RCC 7860 (cell line): ENCODE measurements at places on chromosomes 13 and 19.

DNA sequence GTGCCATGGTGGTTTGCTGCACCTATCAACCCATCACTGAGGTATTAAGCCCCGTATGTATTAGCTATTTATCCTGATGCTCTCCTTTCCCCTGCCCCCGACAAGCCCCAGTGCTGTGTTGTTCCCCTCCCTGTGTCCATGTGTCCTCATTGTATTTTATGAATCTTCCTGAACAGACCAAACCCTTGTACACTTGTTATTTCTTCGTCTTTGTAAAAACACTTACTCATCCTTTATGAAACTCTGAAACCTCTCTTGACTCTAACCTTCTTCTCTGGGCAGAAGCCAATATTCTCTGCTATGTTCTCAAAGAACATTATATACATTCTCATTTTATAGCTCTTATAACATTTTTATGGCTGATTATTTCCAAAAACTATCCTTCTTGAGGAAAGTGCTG is 746.9 kb downstream of the EFNB2 start:
- DNase-seq, result no peak

- no peak for DNase-seq
Observed at GRCh38 chr19:46369817-46370216, 22.9 kb downstream of the PPP5C start.

GRCh38 chr13:111324736-111325135 is 4.3 kb downstream of the TEX29 start:
- no peak for DNase-seq

GRCh38 chr13:63605403-63605802 is 2189.8 kb upstream of the PCDH20 start:
- no peak for DNase-seq

- DNase-seq, result peak; percentile 41
Observed at GRCh38 chr13:51645154-51645650, 60.9 kb downstream of the WDFY2 start.

DNA sequence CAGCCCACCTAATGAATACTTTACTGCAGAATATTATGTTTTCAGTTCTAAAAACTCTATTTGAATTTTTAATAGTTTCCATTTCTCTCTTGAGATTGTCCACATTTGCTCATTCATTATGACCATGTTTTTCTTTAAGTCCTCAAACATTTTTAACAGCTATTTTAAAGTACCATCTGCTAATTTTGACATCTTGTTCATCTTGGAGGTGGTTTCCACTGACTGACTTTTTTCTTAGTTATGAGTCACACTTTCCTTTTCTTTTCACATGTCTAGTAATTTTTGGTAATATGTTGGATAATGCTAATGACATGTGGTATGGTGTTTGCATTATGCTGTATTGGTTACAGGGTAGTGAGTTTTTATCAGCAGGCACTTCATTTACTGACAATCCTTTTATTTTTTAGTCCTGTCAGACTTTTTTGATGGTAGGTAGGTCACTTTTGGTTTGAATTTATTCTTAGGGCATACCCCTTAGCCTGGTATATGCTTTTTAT is 15.4 kb upstream of the ESD start:
- no peak for DNase-seq

GRCh38 chr19:16193466-16193865 is 4.2 kb upstream of the AP1M1 start:
- no peak for DNase-seq

DNA sequence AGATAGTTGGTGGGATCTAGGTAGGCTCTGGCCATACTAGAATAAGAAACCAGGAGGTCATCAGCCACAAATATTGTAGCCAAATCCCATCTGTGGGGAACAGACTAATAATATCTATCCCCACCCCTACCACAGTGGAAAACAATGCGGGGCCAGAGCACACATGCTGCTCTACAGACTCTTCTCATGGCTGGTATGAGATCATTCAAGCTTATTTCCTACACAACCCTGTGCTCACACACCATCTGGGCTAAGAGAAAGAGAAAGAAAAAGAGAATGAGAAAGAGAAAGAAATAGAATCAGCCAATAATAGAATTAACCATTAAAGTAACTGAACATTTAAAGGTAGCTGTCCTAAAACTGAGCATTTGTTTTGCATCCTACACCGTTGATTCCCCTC is 1268.4 kb upstream of the SPRY2 start:
- DNase-seq, result no peak

DNA sequence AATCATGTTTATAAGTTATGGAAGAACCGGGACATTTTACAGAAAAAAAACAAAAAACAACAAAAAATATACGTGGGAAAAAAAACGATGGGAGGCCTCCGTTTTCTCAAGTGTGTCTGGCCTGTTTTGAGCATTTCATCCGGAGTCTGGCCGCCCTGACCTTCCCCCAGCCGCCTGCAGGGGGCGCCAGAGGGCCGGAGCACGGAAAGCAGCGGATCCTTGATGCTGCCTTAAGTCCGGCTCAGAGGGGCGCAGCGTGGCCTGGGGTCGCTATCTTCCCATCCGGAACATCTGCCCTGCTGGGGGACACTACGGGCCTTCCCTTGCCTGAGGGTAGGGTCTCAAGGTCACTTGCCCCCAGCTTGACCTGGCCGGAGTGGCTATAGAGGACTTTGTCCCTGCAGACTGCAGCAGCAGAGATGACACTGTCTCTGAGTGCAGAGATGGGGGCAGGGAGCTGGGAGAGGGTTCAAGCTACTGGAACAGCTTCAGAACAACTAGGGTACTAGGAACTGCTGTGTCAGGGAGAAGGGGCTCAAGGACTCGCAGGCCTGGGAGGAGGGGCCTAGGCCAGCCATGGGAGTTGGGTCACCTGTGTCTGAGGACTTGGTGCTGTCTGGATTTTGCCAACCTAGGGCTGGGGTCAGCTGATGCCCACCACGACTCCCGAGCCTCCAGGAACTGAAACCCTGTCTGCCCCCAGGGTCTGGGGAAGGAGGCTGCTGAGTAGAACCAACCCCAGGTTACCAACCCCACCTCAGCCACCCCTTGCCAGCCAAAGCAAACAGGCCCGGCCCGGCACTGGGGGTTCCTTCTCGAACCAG is 1.8 kb upstream of the APOE start:
- DNase-seq, result peak; percentile 10

- no peak for DNase-seq
Observed at GRCh38 chr19:38569368-38569983, 48.3 kb downstream of the MAP4K1 start.

DNA sequence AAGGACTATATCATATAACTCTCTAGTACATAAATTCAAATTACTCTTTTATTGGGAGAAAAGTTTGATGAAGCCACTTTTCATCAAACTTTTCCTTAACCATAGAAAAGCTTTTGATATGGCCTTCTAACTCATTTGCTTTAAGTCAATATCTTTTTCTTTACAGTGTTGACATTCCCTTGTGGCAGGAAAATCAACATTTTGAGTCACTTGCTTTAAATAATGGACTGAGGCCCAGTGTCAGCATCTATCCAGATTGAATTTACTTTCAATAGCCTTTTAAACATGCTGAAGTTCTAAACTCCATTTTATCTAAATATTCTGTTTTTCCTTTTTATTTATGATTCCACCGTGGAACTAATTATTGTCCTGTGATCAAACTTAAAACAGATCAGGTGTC is 62.7 kb downstream of the PCDH9 start:
- no peak for DNase-seq

DNA sequence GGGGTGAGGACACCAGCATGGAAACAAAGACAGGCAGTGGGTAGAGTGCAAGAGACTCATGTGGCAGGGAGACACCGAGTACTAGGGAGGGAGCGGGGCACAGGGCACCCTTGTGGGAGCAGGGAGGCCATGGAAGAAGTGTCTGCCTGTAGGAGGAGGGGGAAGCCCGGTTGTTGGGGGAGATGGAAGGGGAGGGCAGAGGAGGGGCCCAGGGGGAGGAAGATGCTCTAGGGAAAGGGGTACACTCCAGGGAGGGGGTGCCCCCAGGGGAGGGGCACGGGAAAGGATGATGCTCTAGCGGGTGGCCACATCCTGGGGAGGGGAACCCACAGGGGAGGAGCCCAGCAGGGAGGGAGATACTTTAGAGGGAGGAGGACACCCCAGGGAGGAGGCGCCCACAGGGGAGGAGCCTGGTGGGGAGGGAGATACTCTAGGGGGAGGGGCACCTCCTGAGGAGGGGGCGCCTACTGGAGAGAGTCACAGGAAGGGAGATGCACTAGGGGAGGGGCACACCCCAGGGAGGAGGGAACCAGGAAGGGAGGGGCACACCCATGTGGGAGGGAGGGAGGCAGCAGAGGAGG is 24.9 kb downstream of the CPAMD8 start:
- no peak for DNase-seq
